Urinary bladder (tissue), 4 donors: ENCODE measurements at places on chromosomes 3 and 15.

- no peak for DNase-seq
Measured at GRCh38 chr3:38114875-38115644, 21.9 kb downstream of the ACAA1 start.

DNA sequence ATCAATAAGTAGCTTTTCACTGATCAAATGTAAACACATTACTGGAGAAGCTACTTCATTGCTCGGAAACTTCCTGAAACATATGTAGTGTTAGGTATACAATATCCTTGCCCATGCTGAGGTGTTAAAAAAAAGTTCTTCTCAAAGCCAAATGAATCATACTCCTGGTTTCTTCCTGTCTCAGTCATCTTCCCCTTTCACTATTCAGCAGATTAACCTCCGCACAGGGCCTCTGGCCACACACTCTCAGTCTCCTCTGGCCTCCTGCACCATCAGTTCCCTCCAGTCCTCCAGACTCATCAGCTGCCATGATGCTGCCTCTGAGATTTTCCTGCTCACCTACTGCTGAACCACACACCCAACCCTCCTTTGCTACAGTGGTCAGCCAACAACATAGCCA, 70.5 kb upstream of the BOC start:
- DNase-seq: no peak

DNA sequence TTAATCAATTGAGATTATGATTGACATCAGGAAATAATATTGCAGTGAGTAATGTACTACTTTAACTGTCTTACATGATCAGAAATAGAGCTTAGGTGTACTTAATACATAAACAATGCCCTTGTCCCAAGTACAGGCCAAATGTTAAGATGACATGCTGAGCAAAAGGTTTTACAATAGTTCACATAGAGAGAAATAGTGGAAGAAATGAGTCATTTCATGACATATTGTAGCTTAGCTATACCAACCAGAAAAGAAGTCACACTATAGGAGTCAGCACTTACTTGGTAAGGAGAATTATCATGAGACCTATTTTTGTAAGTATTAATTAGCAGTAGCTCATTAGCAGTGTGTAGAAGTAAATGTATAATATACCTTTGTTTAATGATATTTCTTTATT, 96.4 kb upstream of the NANOGP8 start:
- DNase-seq: no peak

DNA sequence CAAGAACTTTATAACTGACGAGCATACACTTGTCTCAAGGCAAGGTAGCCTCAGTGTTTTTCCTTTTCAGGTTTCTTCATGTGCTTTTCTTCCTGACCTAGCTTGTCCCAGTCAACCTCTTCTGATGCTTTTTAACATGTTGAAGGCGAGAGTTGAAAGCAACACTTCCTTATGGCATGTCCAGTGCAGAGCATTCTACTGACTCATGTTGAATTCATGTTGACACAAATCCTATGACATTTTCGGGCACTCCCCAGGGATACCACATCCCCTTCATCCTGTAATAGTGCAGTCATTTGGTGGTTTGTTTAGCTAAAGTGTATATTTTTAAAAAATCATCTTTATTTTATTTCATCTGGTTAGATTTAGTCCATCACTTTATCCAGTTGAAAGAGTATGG, 75.9 kb upstream of the CBLB start:
- DNase-seq: no peak
